ENCODE measurements at places on chromosomes 7 and 10.

DNA sequence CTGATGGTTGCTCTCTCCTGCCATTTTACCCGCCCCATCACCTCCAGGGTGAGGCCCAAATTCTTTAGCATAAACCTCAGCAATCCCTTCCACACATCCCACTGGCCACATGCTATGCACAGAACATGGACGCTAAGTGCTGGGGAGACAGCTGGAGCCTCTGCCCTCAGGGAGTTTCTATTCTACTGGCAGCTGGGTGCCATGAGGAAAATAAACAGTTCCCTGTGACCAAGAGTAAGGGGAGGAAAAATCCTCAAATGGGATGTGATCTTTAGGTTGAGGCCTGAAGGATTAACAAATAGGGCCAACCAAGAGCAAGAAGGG lies 1.2 kb downstream of the PARP12 start:
- DNase-seq: no peak

DNA sequence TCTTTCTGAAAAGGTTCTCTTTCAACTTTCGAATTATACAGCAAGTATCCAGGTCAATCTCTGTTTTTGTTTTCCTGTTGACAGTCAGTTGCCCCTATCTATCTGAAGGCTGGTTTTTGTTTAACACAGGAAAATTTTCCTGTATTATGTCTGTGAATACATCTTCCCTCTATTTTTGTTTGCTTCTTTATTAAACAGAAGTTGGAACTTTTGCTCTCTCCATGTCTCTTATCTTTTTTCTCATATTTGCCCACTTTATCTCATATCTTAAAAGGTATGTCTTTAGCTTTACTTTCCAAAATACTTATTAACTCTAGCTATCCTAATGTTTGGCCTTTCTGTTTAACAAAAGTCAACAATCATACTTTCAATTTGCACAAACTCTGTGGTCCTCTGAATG lies 95.0 kb downstream of the BRAF start:
- no peak for DNase-seq

- no peak for DNase-seq
Measured at GRCh38 chr7:28854750-28855074, 103.4 kb downstream of the TRIL start.

GRCh38 chr7:112997831-112998230 lies 88.8 kb downstream of the GPR85 start:
- no peak for DNase-seq

All from activated B cell treated with CpG ODN at 0.5 μM for 24 hours (primary cell).